ENCODE measurements at places on chromosomes 16 and 17.

GRCh38 chr17:36731811-36732210 is 130.4 kb downstream of the MRM1 start:
- DNase-seq, result no peak

DNA sequence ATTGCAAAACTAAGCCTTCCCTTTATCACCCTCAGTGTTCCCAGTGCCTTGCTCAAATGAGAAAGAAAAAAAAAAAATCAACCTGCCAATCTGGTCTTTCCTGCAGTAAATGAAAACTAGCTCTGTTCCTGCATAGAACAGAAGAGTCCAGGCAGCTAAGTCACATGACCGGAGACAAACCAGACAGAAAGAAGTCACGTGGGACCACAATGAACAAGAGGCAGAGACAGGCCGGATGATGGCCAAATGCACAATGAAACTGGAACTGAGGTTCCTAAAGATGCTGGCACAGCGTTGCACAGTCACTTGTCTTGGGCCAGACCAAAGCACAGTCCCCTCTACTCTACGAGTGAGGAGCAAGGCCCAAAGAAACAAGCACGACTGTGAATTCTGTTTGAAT is 172.5 kb downstream of the GRIN2A start:
- DNase-seq, result no peak

GRCh38 chr17:40945414-40945813 is 8.0 kb upstream of the KRT23 start:
- DNase-seq, result no peak

DNA sequence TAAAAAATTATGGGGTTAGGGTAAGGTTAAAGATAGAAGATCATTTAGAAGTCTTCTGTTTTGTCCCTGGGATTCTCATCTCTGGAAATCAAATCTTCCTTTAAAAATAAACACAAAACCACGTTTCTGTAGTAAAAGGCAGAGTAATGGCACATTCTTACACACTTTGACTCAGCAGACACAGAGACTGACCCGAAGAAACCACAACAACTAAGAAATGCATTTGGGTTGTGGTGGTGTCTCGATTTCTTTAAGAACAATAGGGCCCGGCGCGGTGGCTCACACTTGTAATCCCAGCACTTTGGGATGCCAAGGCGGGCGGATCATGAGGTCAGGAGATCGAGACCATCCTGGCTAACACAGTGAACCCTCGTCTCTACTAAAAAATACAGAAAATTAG is 54.9 kb upstream of the MYH10 start:
- DNase-seq, result no peak

DNA sequence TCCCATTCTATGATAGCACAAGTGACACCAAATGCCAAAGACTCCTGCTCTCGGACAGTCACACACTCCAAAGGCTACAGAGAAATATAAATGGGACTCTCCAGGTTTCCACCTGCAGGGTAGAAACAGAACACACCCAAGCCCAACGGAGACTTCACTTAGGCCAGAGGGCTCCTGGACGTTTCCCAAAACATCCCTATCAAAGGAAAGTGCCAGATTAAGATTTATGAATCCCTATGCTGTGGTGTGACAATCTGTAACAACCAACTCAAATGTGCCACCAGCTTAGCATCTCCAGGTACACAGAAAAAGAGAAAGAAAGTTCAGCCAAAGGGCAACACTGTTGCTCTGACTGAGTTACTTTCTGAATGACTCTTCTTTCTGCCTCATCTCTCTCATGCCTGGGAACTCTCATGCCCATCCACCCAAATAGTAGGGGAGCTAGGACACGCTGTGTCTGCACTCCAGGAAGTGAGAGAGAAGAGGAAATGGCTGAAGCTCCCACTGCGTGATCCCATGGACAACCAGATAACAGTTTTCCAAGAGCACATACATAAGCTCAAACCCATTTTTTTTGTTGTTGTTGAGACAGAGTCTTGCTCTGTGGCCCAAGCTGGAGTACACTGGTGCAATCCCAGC is 49.7 kb downstream of the SMG6 start:
- no peak for DNase-seq

DNA sequence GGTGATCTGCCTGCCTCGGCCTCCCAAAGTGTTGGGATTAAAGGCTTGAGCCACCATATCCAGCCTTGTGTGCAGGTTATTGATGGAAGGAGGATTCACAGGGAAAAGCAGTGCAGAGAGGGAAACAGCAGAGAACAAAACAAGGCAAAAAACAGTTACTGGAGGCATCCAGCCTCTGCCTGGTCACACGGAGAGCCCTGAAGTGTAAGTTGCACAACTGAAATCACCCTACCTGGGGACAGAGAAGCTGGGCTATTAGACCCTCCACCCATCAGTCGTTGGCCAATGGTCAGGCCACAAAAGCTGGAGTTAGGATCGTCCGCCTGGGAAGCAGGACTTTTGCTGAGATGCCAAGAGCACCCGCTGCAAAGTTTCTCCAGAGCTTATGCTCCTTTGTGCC is 57.9 kb upstream of the BCO1 start:
- no peak for DNase-seq

DNA sequence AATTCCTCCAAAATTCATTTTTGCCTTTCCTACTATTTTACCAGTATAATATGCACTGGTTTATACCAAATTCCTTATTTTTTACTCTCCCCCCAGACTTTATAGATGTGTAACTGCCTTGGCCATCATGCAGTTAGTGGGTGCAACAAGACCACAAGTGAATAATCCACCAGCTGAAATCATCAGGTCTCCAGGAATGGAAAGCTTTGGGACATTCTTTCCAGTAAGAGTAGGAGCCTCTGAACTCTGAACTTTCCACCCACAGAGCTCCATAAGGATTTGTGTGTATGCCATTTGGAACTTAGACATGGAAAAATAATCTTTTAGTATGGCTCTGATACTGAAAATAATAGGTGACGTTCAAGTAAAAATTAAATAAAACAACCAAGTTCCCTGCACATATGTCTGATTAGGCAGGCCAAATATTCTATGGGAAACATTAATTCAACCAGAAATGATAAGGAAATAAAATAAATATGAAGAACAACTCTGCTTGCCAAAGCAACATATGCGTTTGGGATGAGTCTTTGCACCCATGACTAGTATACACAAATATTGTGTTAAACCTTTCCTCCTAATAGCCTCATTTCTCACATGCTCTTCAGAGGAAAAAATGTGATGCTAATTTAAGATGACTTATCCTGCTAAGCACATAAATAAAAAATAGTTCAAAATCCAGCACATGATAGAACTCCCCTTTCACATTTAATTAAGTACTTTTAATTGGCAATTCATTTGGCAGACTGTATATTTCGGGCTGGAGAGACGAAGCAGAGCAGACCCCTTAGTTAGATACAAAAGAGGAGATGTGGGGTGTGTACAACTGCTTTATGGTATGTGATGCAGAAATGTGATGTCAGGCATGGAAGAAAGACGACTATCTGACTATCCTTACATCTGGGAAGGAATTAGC is 11.6 kb upstream of the LYRM9 start:
- no peak for DNase-seq

DNA sequence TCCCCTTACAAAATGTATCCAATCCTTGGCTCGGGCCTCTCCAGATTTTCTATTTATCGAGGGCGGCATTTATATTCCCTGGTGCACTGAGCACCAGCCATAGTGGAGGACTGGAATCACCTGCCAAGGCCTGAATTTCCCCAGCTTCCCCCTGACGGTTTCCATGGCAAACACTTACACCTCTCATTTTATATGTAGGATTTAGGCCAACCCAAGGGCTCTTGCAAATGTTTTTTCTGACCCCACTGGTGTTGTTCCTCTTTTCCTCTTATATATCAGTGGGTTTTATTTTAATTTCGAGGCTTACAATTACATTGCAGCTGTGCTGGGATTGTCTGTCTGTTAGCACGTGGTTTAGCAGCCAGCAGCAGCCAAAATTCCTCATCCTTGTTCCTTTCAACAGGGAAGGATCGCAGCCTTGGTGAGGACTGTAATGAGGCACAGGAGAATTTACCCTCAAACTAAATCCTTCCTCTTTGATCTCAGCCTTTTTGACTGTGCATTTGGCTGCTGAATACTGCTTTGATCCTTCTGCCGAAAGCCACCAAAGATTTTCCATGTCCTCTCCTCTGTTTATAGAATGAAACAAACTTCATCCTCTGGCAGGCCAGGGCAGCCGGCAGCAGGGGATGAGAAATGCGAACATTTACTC is 26.5 kb upstream of the CES5A start:
- no peak for DNase-seq

DNA sequence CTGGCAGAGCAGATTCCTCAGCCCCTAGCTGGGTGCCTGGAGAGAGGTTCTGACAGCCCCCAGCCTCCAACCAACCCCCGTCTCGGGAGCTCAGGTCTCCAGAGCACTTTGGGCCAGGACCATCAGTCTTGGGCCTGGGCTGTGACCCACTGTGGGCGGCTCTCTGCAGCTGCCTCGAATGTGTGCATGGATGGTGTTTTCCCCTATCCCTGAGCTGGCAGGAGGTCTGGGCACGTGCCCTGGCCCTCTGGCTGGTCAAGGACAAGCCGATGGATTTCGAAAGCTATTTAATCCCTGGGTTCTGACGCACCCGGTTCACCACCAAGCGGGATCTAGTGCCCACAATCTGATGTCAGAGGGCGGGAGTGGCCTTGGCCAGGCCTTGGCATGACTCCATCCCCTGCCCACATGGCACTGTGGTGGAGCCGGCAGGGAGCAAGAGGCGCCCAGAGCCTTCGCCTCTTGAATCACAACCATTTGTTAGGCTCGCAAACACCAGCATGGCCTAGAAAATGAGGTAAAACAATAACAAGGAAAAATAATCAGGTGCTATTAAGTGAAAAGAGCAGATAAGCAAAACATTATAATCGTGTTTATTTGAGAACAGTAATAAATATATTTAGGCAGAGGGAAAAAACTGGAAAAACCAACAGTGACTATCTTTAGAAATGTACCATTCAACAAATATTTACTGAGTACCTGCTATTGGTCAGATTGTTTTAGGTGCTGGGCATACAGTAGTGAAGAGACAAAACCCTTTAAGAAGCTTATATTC is 69.3 kb upstream of the TOB1 start:
- DNase-seq, result no peak

DNA sequence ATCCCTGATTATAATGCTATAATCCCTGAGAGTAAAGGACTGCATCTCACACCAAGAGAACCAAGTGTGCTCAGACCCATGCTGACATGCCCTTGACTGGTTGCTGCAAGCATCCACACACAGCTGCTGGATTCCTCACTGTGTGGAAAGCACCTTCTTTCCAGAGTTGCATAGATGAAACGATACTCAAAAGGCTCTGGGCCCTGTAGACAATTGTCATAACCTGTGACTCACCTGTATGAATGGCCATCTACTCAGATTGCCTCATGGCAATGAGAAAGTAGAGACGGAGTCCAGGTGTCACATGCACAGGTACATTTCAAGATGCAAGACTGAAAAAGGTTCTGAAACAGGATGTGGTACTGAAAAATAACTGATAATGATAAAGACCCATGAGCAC is 58.1 kb downstream of the MPHOSPH6 start:
- DNase-seq, result no peak

GRCh38 chr16:23356941-23357340 is 54.8 kb downstream of the SCNN1B start:
- no peak for DNase-seq

DNA sequence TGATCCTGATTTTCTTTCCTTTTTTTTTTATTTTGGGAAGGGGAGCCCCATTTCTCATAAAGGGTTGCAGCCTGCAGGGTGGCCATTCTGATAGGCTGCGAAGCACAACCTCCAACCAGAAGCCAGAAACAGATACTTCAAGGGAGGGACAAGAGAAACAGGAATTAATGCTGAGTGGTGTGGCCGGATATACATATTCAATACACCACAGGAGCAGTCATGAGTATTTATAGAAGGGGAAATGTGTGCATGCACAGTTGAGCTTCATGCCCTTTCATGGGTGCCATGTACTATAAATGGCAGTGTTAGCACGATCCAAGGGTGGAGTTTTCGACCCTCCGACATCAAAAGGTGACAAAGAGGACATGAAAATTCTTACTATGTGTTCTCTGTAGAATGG is 320.8 kb downstream of the CBLN1 start:
- DNase-seq, result no peak

DNA sequence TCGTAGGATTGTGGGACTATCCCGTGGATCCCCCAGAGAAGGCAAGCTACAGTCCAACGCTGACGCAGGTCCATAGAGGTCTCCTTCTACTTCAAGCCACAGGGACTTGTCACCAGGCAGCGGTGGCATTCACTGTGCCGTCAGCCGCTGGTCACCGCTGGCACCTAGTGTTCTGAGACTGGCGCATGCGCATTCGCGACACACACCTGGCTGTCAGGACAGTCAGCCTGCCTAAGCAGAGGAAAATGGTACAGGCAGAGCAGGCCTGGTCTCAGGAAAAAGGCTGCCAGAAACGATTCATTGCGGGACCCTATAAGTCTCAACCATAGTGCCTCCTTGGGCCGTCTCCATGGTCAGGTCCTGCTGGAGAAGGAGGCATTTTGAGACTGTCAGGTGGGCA is 138.0 kb upstream of the WSB1 start:
- no peak for DNase-seq

DNA sequence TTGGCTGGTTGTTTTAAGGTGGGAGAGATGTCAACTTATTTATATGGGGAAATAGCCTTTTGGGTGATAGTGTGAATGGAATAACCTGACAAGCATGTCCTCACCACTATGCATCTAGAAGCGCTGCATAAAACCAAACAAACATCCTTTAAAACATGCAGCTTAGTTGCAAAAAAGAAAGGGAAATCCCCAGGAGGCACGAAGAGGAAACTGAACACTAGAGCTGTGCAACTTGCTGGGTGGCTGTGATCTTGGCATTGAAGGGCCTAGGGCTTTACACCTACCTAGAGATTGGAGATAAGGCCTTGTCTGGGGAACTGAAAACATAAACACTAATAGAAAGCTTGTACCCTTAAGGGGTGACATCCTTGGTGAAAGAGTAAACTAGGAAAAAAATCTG is 7.3 kb downstream of the C16orf54 start:
- no peak for DNase-seq

DNA sequence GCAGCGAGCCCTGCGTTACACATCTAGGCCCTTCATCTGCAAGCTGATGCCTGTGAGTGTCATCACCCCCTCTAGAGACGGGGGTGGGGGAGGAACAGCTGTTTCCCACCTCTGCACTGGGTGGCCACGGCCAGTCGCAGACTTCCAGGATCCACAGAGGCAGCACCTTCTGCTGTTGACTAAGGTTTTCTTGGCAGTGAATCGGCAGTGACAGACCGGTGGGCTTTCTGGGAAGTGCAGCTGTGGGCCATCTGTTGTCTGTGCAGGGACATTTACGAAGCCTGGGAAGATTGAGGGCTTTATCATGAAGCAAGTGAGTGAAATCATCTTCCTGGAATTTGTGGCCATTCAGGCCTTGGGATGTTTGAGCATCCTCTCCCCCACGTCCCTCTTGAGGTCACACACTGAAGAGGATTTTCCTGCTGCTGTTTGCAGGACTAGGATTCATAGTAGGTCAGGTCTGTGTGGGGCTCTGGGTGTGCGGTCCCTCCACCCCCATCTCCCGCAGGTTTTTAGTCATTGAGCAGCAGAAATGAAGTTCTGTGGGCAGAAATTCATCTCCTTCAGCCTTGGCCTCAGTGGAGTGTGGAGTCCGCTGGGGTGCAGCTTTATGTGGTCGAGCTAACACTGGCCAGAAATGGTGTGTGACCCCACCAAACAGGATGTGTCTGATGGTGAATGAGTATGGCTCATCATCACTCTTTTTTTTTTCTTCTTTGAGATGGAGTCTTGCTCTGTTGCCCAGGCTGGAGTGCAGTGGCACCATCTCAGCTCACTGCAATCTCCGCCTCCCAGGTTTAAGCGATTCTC is 12.0 kb downstream of the PGS1 start:
- no peak for DNase-seq

Data from right renal pelvis (tissue), 4 donors.